Epithelial cell of prostate (primary cell): ENCODE measurements at places on chromosomes 6 and 20.

- no peak for DNase-seq
Measured at GRCh38 chr6:167756597-167756996, 70.1 kb upstream of the AFDN start.

GRCh38 chr6:65064844-65065243, 642.2 kb downstream of the EYS start:
- DNase-seq, result no peak

GRCh38 chr6:87736809-87737540, 34.9 kb upstream of the AKIRIN2 start:
- DNase-seq, result no peak

- DNase-seq, result no peak
Measured at GRCh38 chr20:38433304-38433972, 1.7 kb downstream of the SNHG17 start.

DNA sequence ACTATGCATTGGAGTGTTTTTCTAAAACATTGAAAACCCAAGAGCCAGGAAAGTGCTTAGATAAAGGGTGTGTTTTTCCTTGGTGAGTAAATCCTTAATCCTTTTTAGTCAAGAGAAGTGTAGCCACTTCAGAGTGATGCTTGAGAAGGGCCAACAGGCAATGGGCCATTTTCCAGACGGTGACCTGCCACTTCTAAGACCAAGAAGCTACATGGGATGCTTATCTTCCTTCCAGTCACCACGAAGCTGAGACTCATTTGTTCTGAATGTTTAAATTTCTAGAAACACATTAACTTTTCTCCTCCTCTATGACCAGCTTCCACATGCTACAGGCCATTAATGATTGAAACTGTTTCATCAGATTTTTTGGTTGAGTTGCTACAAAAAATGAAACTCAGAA, 34.4 kb upstream of the NHSL1 start:
- no peak for DNase-seq

GRCh38 chr6:111663692-111664564, 58.2 kb upstream of the TRAF3IP2 start:
- no peak for DNase-seq

DNA sequence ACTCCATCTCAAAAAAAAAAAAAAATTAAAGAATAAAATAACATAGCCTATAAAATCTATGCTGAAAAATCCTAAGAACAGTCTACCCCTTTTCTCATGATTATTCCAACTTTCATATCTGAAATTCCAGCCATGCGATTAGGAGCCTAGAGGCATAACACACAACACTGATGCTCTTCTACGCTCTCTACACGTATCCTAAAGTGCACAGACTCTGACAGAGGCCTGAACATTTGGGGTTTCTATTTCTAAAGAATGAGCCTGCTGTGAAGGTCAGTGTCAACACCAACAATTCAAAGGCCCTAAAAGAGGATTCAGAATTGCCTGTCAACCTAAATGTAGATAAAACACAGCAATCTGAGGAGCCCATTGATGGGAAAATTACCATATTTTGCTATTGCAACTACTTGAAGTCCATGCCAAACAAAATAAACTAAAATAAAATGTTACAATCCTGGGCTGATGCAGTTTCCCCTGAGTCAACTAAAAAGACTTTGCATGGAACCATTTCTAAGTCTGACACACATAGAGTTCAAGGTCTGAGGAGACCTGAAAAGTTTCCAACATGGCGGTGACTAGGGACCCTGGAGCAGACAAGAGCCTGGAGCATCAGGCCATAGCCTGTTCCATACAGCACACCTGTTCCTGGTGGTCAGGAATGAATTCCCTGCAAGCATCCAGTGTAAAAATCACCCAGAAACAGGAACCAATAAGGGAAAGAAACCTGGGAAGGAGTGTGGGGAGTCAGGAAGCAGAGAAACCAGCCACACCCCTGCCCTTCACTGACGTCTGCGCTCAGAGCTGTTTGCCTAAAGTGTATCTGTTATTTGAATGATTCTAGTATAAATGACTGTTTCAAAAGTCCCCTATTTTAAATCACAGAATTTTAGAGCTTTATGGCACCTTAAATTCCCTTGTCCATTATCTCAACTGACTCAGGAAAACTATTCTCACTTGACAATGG, 11.8 kb downstream of the NINL start:
- no peak for DNase-seq

- DNase-seq, result no peak
Measured at GRCh38 chr6:26304797-26305640, 60.0 kb upstream of the BTN3A2 start.

GRCh38 chr6:111211411-111212030, 124.2 kb downstream of the SLC16A10 start:
- DNase-seq, result no peak

GRCh38 chr6:9250852-9251251, 815.5 kb upstream of the SLC35B3 start:
- DNase-seq, result peak; percentile 20

- DNase-seq, result no peak
Measured at GRCh38 chr6:5747379-5747778, 259.3 kb downstream of the NRN1 start.

DNA sequence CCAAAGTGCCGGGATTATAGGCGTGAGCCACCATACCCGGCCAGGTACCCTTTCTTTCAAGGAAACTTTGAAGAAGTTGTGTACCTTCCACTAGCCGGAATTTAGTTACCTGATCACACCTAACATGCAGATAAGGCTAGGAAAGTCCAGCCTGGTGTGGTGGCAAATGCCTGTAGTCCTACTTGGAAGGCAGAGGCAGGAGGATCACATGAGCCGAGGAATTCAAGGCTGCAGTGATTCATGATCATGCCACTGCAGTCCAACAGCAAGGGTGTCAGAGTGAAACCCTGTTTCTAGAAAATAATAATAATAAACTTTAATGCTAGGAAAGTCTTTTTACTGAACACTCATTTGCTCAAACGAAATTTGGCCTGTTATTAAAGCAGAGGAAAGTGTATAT, 21.0 kb downstream of the NFYA start:
- no peak for DNase-seq

DNA sequence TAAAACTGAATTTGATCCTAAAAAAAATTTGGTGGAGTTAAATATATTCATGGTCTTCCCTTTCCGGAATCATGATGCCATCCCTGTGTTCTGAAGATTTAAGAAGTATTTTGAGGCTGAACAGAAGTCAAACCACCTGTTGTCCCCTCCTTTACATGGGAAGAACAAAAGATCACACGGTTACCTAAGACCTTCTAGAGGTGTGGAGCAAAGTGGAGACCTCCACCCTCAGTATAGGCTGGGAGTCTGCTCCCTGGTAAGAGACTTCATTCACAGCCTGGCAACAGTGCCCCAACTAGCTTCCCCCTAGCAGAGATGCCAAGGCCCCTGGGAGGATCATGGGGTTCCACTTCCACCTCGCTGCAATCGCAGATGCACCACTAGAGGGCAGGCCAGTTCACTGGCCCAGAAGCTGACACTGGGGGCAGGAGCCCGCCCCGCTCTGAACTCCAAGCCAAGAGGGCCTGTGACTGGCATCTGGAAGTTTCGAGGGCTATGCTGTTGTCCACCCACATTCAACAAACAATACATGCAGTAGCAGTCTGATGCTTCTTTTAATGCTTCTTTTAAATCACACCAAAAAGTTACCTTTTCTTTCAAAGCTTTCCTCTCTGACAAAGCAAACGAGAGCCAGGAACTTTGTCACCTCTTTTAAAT, 19.5 kb upstream of the UBE2J1 start:
- no peak for DNase-seq

DNA sequence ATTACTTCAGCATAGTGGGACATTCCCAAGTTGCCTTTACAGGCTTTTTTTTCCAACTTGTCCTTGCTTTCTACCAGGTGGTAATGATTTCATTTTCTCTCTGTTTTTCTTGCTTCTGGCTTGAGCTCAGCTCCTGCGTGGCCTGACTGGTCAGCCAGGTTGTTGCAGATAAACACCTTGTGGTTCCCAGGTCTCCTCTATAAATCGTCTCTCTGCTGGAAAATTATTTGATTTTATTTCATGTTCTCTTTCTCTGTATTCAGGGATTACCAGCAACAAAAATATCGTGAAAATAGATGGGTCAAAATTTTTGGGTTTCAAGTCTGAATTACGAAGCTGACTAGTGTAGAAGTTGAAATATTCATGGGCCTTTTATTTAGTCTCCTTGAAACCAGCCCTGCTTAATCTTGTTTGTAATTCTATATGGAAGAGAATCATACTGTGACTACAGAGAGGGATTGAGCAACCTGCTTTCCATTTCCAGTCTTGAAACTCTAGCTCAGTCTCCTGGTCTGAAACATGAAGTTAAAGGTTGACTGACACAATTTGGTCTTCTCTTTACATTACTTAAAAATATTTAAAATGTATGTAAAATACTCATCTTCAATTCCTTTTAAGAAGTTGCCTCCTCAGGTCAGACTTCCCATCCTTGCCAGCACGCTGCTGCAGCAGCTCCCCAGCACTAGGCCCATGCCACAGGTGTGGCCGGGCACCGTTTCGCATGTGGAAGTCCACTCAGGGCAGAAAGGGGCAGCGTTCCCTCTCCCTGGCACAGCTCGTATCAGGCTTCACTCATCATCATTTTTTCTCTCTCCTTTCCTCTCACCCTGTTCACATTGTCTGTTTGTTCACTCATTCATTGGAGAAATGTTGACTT, 7.1 kb downstream of the DUSP22 start:
- DNase-seq, result no peak

DNA sequence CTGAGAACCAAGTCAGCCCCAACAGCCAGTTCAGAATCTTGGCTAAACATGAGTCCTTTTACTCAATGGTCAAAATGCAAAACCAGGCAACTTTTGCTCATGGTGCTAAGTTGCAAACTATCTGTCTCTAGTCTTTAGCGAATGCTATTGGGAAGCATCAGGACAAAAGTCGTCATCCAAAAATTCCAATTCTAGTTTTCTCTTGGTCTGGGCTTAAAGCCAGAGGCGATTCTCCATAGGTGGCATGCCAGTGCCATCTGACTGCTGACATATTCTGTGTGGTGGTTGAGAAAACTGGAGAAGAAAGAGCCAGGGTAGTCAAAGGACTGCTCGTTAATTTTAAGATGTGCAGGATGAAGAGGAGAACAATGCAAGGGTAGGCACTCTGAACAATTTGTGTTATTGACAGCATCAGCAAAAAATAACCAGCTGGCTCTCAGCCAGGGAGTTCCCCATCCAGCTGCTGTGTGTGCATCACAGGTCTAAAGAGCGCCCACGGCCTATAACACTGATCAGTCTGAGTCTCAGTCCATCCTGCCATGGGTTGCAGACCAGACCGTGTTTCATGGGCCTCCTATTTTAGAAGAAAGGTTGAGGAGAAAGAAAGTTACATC, 313.6 kb downstream of the ALDH8A1 start:
- DNase-seq, result no peak

DNA sequence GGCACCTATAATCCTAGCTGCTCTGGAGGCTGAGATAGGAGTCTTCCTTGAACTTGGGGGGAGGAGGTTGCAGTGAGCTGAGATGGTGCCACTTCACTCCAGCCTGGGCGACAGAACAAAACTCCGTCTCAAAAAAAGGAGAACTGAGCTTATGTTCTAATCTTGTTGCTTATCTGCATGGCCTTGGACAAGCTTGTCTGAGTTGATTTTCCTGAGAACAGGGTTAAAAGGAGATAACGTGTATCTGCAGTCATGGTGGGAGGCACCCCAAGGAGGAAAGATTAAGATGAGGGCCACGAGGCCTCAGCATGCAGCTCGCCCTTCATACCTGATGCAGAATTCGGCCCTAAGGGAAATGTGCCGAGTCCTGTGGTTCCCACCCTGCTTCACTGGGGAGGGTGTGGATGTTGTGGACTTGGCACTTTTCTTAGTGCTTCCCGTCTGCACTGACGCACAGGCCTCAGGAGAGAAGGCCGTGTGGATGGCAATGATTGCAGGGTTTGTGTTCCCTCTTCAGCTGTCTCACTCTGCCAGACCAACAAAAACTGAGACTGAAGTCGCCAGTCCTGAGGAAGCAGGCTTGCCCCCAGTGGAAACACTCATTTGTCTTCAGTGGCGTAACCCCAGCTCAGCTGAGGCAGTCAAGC, 56.3 kb downstream of the EZR start:
- no peak for DNase-seq

GRCh38 chr6:106097411-106098231, 11.5 kb downstream of the PRDM1 start:
- no peak for DNase-seq

DNA sequence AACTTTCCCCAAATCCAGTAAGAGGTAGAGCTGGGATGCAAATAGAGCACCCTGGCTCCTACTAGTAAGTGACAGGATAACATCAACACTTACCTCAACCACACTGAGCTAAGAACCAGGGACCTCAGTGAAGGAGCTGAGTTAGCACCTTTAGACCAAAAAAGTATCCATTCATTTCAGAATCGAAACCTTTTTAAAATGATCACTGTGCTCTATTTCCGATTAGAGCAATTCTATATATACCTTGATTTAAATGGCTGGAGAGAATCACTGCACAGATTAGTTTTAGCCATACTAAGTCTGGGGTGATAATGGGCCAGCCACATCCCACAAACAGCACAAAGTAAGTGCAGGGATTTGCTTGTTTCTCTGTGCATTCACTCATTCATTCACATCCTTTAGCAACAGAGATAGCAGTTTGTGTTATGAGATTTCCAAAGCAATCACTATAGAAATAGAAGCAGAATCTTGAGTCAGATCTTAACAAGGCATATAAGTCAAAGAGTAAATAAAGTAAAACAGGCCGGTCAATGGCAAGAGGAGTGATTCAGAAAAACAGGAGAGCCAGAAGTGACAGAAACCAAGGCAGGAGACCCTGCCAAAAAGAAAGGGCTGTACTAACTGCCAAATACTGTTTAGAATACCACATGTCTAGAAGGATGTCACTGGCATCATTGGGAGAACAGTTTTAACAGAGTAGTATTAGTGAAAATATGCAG, 136.3 kb downstream of the KIF13A start:
- DNase-seq, result no peak

- DNase-seq, result no peak
Measured at GRCh38 chr6:130200020-130200419, 22.7 kb downstream of the SAMD3 start.

DNA sequence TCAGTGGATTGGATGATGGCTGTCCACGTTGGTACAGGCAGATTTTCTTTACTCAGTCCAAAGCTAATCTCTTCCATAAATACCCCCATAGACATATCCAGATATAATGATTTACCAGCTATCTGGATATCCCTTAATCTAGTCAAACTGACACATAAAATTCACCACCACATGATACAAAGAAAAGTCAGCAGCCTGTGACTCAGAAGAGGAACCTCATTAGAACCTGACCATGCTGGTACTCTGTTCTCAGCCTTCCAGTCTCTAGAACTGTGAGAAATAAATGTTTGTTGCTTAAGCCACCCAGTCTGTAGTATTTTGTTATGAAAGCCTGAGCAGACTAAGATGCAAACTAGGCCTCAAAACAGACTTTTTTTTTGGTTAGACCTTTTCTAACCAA, 431.3 kb upstream of the RNF217 start:
- DNase-seq, result no peak

DNA sequence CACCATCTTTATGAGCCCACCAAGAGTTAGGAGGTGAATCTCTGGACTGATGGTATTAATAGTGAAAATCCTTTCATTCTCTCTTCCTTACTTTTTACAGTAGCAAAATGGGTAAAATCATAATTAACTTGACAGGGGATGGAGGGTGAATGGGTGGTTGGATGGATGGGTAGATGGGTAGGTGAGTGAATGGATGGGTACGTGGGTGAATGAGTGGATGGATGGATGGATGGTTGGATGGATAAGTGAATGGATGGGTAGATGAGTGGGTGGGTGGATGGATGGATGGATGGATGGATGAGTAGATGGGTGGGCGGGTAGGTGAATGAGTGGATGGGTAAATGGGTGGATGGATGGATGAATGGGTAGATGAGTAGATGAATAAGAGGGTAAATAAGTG, 63.2 kb downstream of the BMP7 start:
- no peak for DNase-seq
